ENCODE measurements at places on chromosomes 1 and 21. TPM values are rescaled to one million over a fixed set of nuclear protein-coding genes. Genes with fewer than 3 reads are reported as not detected.

DNA sequence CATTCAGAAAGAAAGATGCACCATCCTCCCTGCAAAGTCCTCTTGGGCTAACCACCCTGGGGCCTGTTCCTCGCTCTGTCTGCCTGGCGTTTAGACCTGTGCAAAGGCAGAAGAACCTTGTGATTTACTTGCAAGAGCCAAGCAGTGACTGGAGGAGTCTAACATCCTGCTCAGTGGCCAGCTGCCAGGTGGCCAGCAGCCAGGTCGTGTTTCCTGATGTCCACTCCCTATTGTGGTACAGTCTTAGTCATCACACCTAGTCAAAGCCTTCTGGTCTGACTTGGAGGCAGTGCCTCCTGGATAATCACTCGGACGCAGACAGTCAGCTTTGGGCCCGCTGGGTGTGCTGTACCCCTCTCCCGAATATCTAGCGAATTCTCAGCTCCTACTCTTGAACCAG lies 118.1 kb downstream of the PGBD5 start:
- DNase-seq = peak; percentile 57

- DNase-seq = no peak
Measured at GRCh38 chr1:172497230-172497629, 35.7 kb upstream of the SUCO start.

The ZNF648 gene
- 3.1 TPM for total RNA-seq

GRCh38 chr1:239633432-239633831 lies 247.1 kb downstream of the CHRM3 start:
- DNase-seq = no peak

GRCh38 chr1:247111700-247112478 lies 7.7 kb upstream of the ZNF669 start:
- peak; percentile 68 for DNase-seq

The CRNN gene
- not detected for total RNA-seq

DNA sequence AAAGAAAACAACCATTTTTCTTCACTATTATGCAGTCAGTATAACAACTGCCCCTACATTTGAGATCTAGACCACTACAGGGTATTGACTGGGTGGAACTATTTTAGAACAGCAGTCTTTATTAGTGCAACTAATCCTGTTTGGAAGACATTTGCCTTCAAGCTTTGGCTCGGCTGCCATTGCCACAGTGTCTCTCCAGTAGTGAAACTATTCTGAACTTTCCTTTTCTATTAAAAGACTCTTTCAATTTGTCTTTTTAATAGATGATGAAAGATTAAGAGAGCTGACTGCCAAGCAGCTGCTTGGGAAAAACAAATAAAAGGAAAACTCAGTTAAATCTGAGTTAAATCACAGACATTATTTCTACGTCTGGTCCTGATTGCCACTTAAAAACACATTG lies 49.3 kb downstream of the LPGAT1 start:
- DNase-seq = no peak

The RIPK4 gene
- total RNA-seq = 0.11 TPM

- no peak for DNase-seq
Measured at GRCh38 chr1:155006601-155007101, 4.0 kb downstream of the ZBTB7B start.

GRCh38 chr1:65177457-65177856 lies 29.5 kb downstream of the AK4 start:
- no peak for DNase-seq

The ACOT11 gene
- 19.7 TPM for total RNA-seq

The SUSD4 gene
- 38.4 TPM for total RNA-seq

The HAO2 gene
- not detected for total RNA-seq

The PIK3R3 gene
- total RNA-seq = 53.7 TPM

DNA sequence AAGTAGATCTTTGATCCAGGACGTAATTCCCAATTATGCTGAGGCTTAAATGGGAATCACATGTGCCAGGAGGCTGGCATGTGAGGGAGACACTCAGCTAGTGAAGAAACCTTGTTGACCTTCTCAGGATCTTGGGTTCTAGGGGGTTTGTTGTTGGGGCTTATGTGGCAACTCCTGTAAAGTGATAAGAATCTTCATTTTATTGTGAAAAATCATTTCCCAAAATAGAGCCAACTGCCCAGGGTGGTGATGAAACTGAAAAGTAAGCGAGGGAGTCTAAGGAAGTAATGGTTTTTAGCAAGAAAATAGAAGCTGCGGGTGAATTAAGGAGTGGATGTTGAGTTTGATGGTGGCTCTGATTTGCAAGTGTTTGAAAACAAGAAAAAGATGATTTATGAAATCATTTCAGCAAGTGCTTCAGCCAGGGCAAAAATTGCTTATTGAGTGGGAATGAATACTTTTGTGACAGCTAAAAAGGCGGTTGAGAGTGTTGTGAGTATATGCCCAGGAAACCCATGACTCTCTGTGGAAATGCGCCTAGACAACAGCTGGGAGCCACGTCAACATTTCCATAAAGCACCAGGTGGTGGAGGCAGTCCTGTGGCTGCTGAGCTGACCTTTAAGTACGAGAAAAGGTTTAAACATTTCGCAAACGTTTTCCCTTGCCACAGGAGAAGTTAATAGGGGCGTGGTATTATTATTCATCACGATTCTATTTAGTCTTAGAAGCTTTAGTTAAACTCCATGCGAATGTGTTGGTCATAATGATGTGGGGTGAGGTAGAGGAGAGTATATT lies 102.7 kb downstream of the HMGB4 start:
- DNase-seq = no peak

The EDEM3 gene
- 64.9 TPM for total RNA-seq

- no peak for DNase-seq
Measured at GRCh38 chr1:47645151-47645550, 207.3 kb downstream of the FOXD2 start.

- no peak for DNase-seq
Measured at GRCh38 chr1:95451904-95452303, 217.9 kb downstream of the RWDD3 start.

DNA sequence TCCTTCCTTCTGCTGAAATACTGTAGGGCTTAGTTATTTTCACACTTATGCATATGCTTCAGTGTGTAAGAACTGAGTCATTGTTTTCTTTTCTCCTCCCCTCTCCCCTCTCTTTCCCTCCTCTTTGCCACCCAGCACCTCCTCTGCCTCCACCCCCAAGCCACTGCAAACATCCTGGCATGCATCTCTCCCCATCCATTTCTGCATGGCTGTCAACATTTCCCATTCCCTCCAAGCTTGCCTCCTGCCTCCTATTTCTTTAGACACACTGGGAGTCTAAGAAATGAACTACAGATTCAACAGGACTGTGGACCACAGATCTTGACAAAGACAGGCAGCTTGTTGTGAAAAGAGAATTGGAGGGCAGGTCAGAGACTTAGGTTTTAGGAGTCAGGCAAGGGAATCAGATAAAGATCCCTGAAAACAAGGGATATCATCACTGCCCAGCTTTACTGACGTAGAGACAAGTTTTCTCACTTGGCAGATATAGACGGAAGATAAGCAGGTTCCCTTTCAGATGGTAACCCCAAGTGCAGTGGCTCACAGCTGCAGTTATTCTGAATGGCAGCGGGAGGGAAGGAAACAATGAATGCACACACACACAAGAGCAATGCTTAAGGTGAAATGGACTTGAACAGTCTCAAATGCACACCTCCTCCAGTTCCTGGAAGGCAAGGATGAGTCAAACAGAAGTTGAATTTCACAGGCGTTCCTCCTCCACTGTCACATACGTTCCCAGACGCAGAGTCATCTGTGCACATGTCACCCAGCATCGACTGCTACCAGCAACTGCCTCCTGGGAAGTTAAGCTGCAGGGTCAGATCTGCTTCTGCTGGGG lies 56.1 kb downstream of the HIVEP3 start:
- DNase-seq = peak; percentile 58

The CBS gene
- total RNA-seq = 25.8 TPM

The TSPEAR gene
- total RNA-seq = not detected

The PLA2G2D gene
- total RNA-seq = not detected

The PAPPA2 gene
- 3.4 TPM for total RNA-seq

DNA sequence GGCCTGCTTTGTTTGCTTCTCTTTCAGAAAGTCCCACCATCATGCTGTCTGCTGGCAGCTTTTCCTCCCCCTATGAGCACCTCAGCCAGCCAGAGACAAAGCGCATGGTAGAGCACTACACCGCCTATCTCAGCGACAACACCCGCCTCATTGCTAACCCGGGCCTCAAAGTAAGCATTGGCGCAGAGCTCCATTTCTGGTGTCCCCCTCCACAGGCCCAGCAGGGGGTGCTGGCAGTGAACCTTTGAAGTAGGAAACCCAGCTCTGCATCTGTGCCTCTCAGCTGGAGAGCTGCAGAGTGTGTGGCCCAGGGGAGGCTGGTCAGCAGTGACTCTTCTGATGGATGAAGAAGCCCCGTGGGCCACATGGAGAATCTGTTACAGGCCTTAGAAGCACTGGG lies 81.2 kb upstream of the RAVER2 start:
- peak; percentile 71 for DNase-seq

GRCh38 chr1:234433563-234434285 lies 45.3 kb downstream of the TARBP1 start:
- no peak for DNase-seq

DNA sequence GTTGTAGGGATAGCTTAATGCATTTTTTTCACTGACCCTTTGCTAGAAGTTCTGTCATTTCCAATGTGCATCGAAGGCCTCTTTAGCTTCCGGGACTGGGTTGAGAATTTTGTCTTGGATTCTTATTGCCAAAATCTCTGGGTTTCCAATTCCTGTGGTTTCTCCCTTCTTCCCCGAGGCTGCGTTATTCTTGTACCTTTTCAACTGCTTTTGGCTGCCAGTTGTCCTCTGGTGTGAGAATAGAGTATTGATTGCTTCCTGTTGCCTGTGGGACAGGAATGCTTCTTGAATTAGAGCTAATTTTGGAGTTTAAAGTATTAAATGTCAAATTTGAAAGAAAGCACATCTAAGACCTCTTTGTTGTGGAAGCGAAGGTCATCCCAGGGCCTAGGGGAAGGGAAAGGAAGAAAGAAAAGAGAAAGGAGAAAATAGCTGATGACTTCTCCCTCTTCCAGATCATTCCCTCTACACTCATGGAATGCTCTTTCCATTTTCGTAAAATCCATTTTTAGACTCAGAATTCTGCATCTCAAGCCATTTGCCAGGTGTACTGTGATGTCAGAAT lies 21.1 kb downstream of the HUNK start:
- DNase-seq = no peak

DNA sequence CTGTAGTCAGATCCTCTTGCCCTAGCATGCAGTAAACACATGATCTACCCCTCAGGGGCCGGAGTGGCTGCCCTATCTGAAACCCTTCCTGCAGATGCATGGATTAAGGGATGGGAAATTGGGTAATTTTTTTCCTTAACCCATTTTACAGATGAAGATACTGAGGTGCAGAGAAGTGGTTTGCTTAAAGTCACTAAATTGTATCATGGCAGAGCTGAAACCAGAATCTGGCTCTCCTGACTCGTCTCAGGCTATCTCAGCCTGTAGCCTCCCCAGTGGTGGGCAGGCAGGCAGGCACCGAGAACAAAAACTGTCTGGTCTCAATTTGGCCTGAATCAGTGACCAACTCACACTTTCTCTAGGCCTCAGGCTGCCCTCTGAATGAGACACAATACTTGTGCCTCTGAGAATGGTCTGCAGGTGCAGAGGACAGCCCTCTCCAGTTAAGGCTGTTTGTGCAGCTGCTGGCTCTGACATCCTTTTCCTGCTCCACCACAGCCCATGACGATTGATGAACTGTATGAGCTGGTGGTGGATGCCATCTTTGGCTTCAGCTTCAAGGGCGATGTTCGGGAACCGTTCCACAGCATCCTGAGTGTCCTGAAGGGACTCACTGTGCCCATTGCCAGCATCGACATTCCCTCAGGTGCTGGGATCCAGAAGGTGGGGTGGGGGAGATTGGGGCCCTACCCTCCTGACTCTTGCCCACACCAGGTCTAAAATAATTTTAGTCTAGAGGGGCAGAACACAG lies 1.5 kb downstream of the NAXE start:
- DNase-seq = no peak

DNA sequence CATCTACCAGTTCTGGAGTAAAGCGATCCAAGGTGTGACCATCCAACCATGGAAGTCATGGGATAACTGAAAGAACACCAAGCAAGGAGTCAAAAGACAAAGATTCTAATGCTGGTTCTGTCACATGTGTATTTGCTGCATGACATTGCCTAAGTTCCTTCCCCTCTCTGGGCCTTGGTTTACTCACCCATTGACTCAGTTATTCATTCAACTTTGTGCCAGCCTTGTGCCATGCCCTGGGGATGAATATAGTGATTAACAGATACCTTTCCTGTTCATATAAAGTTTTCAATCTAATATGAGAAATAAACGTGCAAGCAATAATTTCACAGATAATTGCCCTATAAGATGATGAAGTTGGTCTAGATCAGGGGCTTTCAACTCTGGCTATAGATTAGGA lies 33.0 kb upstream of the CAMK1G start:
- no peak for DNase-seq

DNA sequence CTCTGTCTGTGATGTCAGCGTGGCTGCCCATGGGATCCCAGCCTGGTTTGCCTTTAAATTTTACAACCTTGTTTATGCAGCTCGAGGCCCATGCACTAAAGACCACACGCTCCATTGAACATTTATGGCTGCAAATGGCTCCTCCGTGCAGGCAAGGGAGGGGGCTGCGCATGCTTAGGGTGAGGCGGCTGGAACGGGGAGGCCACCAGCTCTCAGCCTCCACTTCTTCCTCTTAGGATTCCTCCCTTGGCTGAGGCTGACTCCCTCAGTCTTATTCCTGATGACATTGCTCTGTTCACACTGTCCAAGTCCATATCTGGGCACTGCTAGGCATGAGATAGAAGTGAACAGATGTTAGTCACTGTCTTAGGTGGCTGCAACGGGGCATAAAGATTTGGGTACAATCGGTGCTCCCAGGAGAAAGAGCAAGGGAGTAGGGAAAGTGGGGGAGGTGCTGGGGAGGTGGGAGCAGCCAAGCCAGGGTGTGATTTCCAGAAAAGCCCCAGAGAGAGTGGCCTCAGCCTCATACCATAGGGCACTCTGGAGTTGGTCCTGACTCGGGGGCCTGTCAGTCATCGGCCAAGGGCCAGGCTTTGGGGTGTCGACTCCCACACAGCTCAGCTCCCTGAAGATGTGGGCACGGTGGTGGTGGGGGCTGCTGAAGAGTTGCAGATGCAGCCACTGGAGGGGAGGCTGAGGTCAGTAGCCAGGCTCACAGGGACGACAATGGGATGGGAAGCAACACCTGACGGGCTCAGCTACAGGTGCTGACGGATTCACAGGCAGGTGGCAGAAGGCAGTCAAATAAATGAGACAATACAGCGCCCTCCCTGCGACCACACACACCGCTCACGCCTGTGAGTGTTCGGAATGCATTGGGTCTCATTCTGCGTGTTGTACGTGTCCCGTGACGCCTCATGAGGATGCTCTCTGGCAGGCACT lies 37.3 kb upstream of the ACTL8 start:
- DNase-seq = peak; percentile 24

The GJA8 gene
- total RNA-seq = not detected

GRCh38 chr1:184326278-184326677 lies 60.6 kb upstream of the C1orf21 start:
- DNase-seq = no peak

The CDC42BPA gene
- total RNA-seq = 58.9 TPM

DNA sequence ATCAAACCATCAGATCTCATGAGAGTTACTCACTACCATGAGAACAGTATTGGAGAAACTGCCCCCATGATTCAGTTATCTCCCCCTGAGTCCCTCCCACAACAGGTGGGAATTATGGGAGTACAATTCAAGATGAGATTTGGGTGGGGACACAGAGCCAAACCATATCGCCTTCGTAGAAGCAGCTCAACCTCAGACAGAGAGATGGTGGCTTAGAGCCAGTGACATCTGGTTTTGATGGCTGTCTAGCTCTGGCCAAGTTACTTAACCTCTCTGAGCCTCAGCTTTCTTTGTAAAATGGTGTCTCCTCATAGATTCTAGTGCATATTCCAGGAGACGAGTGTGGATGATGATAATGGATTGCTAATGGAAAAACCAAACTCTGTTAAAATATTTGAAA lies 27.2 kb downstream of the MX1 start:
- no peak for DNase-seq
